AG20443 (cell line): ENCODE measurements at places on chromosomes 6 and 20.

DNA sequence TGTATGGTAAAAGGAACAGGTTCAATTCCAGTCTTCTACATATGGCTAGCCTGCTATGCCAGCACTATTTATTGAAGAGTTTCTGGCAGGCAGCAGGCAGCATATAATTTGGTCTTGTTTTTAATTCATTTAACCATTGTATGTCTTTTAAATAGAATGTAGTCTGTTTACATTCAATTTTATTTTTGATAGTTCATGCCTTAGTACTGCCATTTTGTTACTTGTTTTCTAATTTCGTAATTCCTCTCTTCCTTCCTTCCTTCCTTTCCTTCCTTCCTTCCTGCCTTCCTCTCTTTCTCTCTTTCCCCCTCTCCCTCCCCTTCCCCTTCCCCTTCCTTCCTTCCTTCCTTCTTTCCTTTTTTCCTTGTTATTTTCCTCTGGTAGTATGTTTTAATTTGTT, 17.6 kb upstream of the OR2J2 start:
- no peak for DNase-seq

- no peak for DNase-seq
These were observed 39.7 kb upstream of the HTR1B start for GRCh38 chr6:77502981-77503380.

- no peak for DNase-seq
These were observed 13.3 kb upstream of the FAXC start for GRCh38 chr6:99362678-99363268.

GRCh38 chr20:48211847-48212246, 426.6 kb upstream of the SULF2 start:
- no peak for DNase-seq

- DNase-seq = no peak
These were observed 22.7 kb downstream of the TFEB start for GRCh38 chr6:41712651-41713103.

GRCh38 chr20:62667530-62668440, 25.5 kb downstream of the SLCO4A1 start:
- no peak for DNase-seq

- DNase-seq = no peak
These were observed 188.6 kb upstream of the PLCB4 start for GRCh38 chr20:8880085-8880853.

- no peak for DNase-seq
These were observed 164.1 kb downstream of the UTRN start for GRCh38 chr6:144449218-144449617.

DNA sequence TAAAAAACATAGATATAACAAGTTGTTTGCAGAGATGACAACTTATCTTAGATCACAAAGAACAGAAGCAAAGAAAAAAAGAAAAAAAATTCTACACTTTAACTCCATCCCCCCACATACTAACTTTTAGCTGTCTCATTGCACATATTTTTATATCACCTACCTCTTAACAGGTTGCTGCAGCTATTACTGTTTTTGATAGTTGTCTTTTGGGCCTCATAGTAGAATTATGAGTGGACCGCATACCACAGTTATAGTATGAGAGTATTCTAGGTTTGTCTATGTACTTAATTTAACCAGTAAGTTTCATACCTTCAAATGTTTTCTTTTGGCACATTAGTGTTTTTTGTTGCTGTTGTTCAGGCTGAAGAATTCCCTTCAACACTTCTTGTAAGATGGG, 12.3 kb downstream of the RSPH3 start:
- no peak for DNase-seq

- DNase-seq = no peak
These were observed 29.4 kb downstream of the RIPOR2 start for GRCh38 chr6:24906314-24906713.

DNA sequence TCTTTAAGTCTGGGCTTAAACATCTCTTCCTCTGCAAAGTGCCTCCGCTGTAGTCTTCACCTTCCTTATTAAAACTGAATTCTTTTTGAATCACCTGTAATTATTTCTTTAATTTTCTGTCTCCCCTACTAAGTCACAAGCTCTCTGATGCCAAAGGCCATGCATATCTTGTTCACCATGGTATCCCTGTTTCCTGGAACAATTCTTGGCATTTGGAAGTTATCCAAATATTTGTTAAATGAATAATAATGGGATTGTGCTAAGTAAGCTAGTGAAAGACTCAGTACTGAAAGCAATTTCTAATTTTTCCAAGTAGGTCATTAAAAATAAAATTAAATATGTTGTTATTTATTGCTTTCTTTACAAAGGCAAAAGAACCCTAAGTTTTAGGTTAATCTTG, 12.2 kb downstream of the SNAP91 start:
- DNase-seq = no peak

DNA sequence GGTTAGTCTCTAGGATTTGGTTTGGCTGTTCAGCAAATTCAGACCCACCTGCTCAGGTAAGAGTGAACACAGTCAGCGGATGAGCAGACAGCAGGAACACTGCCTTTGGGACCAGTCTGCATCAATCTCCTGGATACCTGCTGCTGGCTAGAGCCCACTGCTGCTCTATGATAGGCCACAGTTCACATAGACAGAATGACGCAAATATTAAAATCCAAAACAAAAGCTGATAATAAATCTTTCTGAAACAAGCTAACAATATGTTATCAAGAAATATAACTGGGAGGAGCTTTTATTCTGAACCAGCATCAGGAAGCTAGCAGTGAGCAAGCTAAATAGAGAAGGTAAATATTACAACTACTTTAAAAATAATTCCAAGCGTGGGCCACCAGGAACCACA, at the start of gene TAAR1:
Gene TAAR1 (minus strand): TSS at position 101 of the 400 bp plus-strand sequence. CDS start 13,179 bp downstream, outside the sequence.
- DNase-seq = no peak

- peak; percentile 33 for DNase-seq
These were observed 75.4 kb upstream of the TMEM244 start for GRCh38 chr6:129936329-129937165.

DNA sequence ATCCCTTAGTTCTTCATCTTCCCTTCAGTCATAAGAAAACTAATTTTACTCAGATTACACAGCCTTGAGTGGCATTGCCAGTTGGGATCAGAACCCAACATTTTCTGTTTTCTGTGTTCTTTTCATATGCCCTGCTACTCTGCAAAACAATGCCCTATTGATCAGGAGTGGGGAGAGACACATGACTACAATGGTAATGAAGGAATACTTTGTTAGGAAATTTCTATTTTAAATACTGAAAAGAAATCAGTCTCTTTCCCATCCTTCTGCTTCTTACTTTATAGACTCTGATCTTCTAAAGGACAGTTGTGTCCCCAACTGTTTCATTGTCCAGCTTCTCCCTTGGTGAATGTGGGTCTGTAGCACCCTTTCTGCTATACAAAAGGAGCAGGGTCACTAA, 5.5 kb upstream of the PKIB start:
- no peak for DNase-seq

- no peak for DNase-seq
These were observed 15.7 kb upstream of the EZR start for GRCh38 chr6:158834675-158835385.

- peak; percentile 23 for DNase-seq
These were observed 1.6 kb upstream of the SERPINB1 start for GRCh38 chr6:2843138-2843740.

- DNase-seq = no peak
These were observed 482.9 kb downstream of the GRIK2 start for GRCh38 chr6:101876431-101876830.

- no peak for DNase-seq
These were observed 96.3 kb downstream of the PHF3 start for GRCh38 chr6:63731930-63732329.

- no peak for DNase-seq
These were observed 682.8 kb downstream of the TFAP2A start for GRCh38 chr6:9732056-9732455.

DNA sequence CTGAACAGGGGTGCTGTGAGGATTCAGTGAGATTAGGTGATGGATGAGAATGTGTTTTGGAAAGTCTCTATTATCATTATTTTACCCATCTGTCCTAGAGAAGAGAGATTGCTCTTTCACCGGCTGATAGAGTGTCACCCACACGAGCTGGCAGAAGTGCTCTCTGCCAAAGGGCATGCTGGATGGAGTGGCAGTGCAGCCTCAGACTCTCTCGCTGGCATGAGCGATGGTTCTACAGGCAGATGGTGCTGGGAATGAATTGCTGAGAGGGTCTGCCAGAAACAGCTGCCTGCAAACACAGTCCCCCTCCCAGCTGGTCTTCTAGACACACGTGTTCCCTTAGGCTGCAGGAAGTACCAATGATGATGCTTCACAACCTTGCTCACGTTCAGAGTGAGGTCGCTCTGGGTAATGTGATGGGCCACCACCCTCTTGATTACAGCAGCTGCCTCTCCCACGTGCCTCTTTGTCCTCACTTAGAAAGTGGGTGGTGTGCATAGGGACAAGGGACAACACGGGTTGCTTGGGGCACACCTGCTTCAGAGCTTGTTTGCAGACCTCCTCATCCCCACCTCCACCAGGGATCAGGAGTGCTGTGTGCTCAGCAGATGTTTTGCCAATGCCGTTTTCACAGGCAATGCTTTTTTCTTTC, 84.7 kb downstream of the FOXA2 start:
- DNase-seq = no peak

GRCh38 chr6:99348288-99349170, 945 bp downstream of the FAXC start:
- no peak for DNase-seq

DNA sequence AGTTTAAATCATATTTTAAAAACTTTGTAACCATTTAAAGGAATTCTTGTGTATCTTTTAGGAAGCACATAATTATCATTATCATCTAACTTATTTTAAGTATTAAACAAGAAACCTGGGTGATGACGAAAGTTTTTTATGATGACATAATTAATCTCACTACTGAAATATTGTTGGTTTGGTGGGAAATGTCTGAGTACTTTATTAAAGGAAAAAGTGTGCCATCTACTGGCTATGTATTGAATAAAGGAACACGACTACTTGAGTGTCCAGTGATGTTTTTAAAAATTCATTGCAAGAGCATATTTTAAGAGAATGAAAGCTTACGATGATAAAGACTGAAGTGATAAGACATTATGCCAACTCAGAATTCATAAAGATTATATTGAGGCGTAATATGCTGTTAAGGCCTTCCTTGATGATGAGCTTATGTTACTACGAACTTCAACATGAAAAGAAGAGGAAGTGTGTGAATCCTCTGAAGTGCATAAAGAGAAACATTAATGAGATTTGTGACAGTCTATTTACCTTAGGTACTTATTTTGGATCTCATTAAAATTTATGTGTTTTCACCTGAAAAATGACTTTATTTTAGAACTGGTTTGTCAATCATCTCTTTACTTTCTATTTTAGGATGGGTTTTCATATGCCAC, 12.0 kb upstream of the TRMT11 start:
- peak; percentile 51 for DNase-seq

- no peak for DNase-seq
These were observed 149.7 kb downstream of the ID4 start for GRCh38 chr6:19986691-19987438.

DNA sequence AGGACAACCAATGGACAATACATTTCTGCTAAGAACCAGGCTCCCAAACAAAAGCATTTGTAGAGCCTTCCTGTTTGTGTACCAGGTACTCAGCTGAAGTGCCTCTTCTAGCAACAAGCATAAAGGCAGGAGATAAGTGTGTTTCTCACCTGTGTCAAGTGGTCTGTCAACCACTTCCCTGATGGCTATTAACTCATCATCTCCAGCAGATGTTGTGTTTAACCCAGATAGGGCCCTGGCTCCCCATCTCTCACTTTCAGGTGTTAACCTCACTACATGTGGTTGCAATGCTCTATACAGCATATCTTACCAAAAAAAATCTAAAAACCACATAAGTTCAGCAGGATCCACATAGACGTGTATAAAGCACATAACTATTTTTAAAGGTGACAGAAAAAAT, 9.6 kb upstream of the IL17A start:
- DNase-seq = no peak

GRCh38 chr20:62287759-62288534, 14.8 kb upstream of the ADRM1 start:
- no peak for DNase-seq

GRCh38 chr6:128569732-128570679, 49.6 kb upstream of the PTPRK start:
- peak; percentile 89 for DNase-seq

GRCh38 chr6:139764498-139764986, 390.1 kb upstream of the CITED2 start:
- peak; percentile 81 for DNase-seq

DNA sequence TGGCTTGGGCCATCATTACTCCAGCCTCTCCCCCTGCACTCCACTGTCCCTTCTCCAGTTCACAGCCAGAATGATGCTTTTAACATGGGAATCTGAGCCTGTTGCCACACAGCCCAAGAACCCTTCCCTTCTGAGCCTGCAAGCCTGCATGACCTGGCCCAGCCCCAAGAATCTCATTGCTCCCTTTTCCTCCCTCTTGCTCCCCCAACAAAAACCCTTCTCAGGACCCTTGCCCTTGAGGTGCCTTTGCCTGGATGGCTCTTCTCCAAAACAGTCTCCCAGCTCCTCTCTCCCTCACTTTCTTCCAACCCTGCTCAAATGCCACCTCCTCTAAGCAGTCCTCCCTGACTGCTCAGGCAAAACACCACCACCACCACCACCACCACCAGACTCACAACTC, 157.2 kb downstream of the ANKRD60 start:
- no peak for DNase-seq

DNA sequence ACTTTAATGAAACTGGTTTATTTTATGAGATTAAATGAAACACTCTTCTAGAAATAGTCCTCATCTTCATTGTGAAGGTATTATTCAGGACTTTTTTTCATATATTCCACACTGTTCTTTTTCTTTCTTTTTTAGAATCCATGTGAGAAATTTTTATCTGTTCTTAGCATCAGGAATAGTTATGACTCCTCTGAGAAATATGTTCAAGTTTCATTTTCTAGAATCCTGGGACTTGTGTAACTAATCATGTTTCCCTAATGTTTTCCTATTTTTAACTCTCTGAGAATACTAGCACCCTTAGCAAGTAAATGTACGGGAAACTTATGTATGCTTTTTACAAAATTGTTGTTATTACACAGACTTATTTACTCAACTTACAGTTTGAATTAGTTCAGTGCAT, 407.8 kb downstream of the CBLN4 start:
- DNase-seq = no peak

GRCh38 chr6:159893064-159893463, 2.3 kb downstream of the MAS1 start:
- no peak for DNase-seq

DNA sequence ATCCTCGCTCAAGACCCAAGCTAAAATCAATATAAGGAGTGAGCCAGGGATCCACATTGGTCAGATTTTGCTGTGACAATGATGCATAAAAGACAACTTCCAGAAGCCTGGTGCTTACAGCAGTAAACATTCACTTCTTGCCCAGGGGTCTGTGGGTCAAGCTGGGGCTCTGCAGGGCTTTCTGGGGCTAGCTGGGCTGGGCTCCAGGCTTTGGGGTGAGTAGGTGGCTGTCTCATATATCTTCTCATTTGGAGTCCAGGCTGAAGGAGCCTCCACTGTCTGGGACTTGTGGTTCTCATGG, 25.8 kb upstream of the TOP1 start:
- no peak for DNase-seq
